ENCODE measurements at places on chromosomes 6 and 20.

DNA sequence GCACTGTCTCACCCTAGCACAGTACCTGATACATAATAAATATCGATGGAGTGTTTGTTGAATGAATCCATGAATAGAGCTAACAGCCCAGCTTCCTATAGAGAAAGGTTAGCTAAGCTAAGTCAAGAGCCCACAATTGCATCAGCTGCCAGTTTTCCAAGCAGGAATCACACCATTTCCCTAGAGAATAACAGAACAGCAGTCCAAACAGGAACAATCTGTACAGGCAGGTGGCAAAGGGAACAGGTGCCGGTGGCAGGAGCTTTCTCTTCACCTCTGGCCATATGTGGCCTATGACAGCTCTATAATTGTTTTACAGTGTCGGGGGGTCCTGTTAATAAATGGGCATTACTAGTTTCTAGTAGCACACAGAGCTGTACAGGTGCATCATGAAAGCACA is 38.8 kb downstream of the ISM1 start:
- DNase-seq, result no peak

GRCh38 chr6:38404900-38405556 is 234.7 kb downstream of the BTBD9 start:
- DNase-seq, result no peak

GRCh38 chr6:148898376-148899014 is 151.7 kb downstream of the UST start:
- DNase-seq, result no peak

- no peak for DNase-seq
These were observed 122.8 kb upstream of the ZNF217 start for GRCh38 chr20:53716395-53716794.

DNA sequence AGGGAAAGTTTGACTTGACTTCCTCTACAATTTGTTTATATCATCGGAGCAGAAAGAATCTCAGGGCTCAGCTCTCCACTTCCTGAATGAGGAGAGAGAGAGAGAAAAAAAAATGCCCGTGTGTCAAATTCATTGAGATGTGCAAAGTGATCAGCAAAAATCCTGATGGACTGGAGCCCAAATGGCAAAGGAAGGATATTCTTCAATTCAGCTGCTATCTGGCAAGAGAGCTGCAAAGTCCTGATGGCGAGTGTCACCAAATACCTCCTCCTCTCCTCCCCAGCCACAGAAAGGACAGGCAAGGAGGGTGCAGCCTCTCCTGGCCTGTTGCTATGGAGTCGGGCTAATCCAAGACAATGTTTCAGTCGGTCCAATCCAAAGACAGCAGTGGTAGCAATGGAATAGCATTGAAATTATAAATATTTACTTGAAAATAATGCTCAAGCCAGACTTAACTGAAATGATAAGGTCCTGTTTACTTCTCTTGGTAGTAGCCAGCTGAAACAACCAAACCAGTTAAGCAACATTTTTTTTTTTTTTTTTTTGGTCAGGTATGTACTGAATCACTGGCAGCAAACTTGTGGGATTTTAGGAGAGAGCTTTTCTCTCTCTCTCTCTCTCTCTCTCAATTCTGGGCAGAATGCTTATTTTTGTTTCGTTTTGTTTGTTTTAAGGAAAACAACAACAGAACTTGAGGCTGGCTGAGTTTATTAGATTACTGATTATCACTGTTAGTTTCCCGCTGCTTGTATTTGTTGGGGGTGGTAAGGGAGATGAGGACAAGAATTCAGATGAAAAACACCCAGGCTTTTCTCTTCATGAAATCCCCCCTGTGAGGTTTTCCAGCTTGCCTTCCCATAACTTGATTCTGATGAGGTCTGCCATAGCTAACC is 204.2 kb downstream of the BCAS1 start:
- no peak for DNase-seq

GRCh38 chr6:117561128-117561527 is 41.2 kb downstream of the GOPC start:
- no peak for DNase-seq

DNA sequence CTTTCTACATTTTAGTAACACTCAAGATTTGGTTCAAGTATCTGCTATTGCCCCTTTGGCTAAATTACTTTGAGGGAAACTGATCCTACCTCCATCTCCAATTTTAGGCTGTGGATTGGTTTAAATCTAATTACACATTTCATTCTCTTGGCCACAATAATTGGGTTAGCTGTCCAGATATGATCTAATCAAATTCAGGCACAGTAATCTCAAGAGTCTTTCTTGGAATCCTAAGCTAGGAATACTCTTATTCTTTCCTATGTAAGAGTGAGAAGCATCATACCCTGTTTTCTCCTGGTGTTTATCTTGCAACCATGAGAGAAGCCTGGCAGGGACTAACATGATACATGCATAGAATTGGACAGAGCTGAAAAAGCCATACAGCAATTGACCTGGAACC is 300.4 kb upstream of the MARCKS start:
- DNase-seq, result no peak

DNA sequence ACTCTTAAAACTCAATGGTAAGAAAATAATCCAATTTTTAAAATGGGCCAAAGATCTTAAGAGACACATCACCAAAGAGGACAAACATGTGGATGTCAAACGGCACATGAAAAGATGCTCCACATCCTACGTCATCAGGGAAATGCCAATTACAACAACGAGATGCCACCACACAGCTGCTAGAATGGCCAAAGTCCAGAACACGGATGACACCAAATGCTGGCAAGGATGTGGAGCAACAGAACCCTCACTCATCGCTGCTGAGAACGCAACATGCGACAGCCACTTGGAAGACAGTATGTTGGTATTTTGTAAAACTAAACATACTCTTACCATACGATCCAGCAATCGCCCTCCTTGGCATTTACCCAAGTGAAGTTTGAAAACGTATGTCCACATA is 132.8 kb upstream of the CDH4 start:
- DNase-seq, result no peak

DNA sequence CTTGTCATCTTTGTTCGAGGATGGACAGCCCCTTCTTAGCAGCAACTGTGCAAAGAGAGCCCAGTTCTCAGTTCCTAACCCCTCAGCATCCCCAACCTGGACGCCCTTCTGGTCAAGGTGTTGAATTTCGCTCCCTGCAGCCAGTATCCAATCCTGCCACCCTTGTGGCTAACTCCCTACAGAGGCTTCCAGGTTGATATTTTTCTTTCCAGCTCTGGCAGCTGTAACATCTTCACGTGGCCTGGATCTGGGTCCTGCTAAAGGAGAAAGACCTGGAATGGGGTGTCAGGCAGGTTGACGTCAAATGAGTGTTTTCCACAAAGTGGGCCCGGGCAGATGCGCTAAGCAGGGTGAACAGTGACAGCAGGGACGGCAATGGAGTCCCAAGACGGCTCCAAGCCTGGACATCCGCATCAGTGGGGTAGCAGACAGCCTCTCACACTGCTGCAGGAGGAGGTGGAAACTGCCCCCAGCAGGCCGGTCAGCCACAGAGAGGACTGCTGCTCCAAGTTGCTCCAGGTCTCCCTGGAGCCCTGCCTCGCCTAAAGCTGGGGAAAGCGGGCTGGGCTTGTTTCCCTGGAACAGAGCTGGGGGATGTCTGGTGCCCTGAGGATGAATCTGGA is 1.0 kb upstream of the YTHDF1 start:
- no peak for DNase-seq

GRCh38 chr6:52143551-52143950 is 42.6 kb upstream of the IL17A start:
- DNase-seq, result no peak

DNA sequence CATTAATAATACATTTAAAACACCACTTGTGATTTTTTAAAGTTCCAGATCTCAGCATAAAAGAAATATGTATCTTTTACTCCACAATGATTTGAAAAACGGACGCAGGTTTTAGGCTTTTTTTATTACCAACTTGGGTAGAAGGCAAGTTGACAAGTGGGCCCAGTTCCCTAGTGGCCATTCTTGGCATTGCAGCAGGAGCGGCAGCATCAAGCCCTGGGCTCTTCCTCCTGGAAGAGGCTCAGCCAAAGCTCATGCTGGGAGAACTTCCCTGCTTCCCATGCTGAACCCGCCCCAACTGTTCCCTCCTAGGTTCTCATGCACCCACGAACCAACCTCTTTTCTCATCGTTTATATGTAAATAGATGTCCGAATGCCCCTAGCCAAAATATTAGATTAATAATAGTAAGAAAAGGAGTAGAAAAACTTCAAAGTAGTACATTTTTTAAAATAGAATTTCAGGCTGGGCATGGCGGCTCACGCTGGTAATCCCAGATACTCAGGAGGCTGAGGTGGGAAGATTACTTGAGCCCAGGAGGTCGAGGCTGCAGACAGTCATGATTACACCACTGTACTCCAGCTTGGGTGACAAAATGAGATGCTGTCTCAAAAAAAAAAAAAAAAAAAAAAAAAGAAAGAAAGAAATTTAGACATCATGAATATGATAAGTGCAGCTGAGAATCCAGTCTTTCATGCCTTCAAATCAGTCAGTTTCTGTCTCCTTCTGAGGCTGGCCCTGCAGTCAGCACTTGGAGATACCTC is 18.2 kb upstream of the MYB start:
- DNase-seq, result peak; percentile 55

DNA sequence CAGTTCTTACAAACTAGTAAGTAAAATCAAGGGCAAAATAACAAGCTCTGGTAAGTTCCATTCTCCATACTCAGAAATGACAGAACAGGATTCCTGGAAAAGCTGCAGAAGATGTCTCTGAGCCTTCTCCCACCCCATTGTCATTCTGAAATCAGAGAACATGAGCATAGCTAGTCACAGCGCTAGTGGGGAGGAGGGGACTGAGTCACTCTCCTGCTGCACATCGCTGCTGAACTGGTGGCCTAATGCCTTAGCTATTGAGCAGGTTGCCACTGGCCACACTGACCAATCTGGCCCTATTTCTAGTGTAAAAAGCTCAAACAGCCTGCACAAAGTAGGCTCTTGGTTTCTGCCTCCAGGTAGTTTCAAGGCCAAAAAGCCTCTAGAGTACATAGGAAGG is 26.1 kb upstream of the RIPPLY2 start:
- DNase-seq, result peak; percentile 22

DNA sequence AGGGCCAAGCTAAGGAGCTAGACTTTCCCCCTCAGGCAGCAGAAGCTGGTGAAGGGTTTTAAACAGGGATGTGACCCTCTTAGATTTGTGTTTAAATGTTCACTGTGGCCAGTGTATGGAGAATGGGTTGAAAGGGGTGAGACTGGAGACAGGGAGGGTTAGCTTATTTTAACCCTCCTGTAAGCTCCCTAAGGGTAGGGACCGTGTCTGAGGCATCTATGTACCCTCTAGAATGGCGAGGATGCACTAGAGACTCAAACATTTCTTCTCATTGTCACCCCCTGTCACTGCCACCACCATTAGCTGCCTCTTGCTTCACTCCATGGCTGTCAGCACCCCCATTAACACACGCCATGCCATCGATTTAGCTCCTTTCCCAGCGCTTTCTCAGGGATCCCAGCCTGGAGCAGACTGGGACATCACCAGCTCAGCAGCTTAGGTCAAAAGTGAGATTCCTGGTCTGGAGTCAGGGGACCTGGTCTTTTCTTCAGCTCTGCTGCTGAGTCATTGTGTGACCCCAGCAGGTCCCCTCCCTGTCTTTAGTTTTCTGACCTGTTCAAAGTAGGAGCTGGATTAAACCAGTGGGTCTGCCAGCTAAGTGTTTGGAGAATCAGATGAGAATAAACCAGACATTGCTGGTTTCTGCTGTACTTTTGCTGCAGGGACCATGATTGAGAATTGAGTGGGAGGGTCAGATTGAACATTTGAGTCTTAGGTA is 1.1 kb upstream of the SLC22A7 start:
- DNase-seq, result no peak

DNA sequence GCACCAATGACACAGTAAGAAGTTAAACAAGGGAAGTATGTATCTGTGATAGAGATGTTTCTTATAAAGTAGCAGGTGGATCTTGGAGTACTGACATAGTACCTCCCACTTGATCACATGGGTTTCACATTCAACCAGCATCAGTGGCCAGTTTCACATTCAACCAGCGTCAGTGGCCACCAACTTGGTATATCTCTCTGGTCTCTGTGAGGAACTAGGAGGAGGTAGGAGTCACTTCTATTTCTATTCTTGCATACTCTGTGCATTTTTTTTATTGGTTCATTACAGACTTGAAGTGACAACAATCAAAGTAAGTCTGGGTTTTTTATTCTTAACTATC is 200.3 kb upstream of the SIM1 start:
- DNase-seq, result no peak

- DNase-seq, result no peak
These were observed 114.6 kb downstream of the ADAT2 start for GRCh38 chr6:143335865-143336264.

DNA sequence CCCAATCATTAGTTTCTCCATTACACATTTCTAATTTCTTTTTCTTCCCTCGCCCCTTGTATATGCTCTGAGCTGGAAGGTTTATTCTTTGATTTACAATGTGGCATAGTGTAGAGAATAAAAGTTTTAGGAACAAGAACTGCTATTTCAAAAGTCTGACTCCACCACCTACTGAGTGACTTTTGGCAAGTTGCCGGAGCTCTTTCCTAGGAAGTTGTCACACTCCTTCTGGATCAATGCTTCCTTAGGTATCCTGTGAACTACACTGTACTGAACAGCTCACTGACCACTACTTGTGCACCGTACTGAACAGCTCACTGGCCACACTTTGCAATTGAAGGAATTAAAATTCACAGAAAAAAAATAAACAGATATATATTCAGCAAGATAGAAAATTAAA is 458.2 kb downstream of the FRK start:
- DNase-seq, result no peak

GRCh38 chr6:145332011-145332410 is 403.3 kb downstream of the EPM2A start:
- no peak for DNase-seq

DNA sequence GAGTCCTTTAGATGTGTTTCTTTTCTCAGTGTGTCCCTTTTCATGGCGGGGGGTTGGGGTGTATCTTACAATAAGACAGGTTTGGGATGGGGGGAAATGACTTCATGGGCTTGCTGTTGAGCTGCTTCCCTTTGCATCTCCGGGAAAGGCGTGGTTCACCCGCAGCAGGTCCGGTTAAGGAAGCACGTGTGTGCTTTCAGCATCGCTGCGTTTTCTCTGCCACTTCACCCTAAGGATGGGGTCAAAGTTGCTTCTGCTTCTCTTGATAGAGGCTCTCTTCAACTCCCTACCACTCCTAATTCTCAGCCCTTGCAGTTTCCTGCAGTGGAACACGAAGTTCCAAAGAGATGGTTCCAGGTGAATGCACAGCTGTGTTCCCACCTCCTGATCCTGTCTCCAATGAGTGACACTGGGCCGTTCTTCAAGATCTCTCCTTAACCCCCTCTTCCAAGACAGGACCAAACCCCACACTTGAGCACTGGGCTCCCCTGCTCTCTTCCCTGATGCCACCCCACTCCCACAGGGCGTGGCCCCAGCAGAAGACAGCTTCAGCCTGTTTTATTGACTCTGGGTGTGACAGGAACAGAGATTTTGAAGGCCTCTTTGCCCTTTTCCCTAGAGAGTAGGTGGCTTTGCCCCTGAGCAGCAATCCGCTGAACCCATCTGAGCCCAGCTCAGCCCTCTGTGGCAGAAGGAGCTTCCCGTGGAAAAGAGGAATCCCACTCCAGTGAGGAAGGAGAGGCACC is 85.2 kb downstream of the PLEKHG1 start:
- no peak for DNase-seq

- peak; percentile 11 for DNase-seq
These were observed 1.1 kb upstream of the MAP3K5 start for GRCh38 chr6:136793363-136793762.

GRCh38 chr6:55758156-55758937 is 117.0 kb downstream of the BMP5 start:
- peak; percentile 52 for DNase-seq
